Colonic mucosa (tissue), 4 donors: ENCODE measurements at places on chromosomes 1 and 21. TPM values are rescaled to one million over a fixed set of nuclear protein-coding genes. Genes with fewer than 3 reads are reported as not detected.
A peak's percentile ranks its signal among the peaks of the same experiment; 100 is the strongest.

Gene KDM1A
- total RNA-seq, result 72.6 TPM

Gene SPRR4
- total RNA-seq, result not detected

Gene AMPD1
- 1.4 TPM for total RNA-seq

Gene KRTAP20-1
- total RNA-seq, result not detected

Gene HES2
- total RNA-seq, result 24.0 TPM

Gene NMNAT2
- total RNA-seq, result 1.4 TPM

Gene C1orf116
- total RNA-seq, result 25.5 TPM

Gene ANKRD34A
- 0.44 TPM for total RNA-seq

Gene ARHGEF11
- 43.3 TPM for total RNA-seq

Gene CENPF
- 67.9 TPM for total RNA-seq

Gene LYPD8
- total RNA-seq, result 310 TPM

Gene OR2T3
- total RNA-seq, result not detected

Gene CELA2B
- total RNA-seq, result not detected

Gene VWA5B1
- 0.29 TPM for total RNA-seq

Gene LDLRAD1
- total RNA-seq, result 0.24 TPM

DNA sequence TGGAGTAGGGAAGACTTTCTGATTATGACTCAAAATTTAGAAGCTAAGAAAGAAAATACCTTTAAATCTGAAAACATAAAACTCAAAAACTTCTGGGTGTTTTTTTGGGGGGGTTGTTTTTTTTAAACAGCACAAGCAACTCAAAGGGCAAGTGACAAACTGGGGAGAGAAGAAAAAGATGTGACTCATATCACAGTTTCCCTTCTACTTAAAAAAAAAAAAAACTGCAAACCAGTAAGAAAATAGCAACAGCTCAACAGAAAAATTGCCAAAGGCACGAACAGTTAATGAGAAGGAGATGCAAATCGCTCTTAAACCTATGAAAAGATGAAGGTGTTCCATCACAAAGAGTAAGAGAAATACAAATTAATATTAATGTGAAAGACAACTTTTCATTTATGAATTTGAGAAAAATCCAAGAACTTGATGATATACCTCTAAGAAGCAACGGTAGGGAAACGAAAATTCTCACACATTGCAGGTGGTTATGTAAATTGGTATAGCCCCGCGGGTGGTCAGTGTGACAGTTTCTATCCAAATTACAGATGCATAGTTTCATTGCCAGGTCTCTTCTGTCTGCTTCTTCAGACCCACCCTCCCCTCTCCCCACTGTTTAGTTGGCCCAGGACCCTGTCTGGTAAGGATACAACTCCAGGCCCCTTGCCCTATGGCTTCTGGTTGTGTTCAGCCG is 9.0 kb downstream of the IFNAR2 start:
- peak overlapping the region; percentile 31 for H3K27ac ChIP-seq
- no peaks in the 10 kb centered on the region for H3K27me3 ChIP-seq
- H3K36me3 ChIP-seq, result no peaks in the 10 kb centered on the region
- no peaks in the 10 kb centered on the region for H3K4me1 ChIP-seq
- no peak overlapping the region for H3K4me3 ChIP-seq

- no peak overlapping the region for H3K27ac ChIP-seq
- DNase-seq, result no peak
- H3K36me3 ChIP-seq, result no peaks in the 10 kb centered on the region
- H3K4me1 ChIP-seq, result no peaks in the 10 kb centered on the region
- H3K27me3 ChIP-seq, result no peaks in the 10 kb centered on the region
Observed at GRCh38 chr1:205842229-205842628, 7.7 kb downstream of the PM20D1 start.

- H3K27ac ChIP-seq, result no peak overlapping the region
- DNase-seq, result no peak
- no peaks in the 10 kb centered on the region for H3K36me3 ChIP-seq
- no peak overlapping the region for H3K4me3 ChIP-seq
- H3K27me3 ChIP-seq, result no peaks in the 10 kb centered on the region
Observed at GRCh38 chr1:41392528-41392924, 31.3 kb downstream of the FOXO6 start.

GRCh38 chr1:99544328-99544727 is 101.6 kb upstream of the PALMD start:
- no peak for DNase-seq
- H3K27me3 ChIP-seq, result no peaks in the 10 kb centered on the region
- no peaks in the 10 kb centered on the region for H3K4me1 ChIP-seq
- H3K4me3 ChIP-seq, result no peak overlapping the region
- H3K27ac ChIP-seq, result no peak overlapping the region

- DNase-seq, result no peak
- no peaks in the 10 kb centered on the region for H3K27me3 ChIP-seq
Observed at GRCh38 chr1:42343049-42343448, 8.0 kb upstream of the FOXJ3 start.

- no peak overlapping the region for H3K4me3 ChIP-seq
- H3K27ac ChIP-seq, result peak overlapping the region; percentile 73
- H3K27me3 ChIP-seq, result no peaks in the 10 kb centered on the region
- no peaks in the 10 kb centered on the region for H3K4me1 ChIP-seq
- DNase-seq, result peak; percentile 92
Observed at GRCh38 chr1:182249201-182249676, 142.4 kb downstream of the GLUL start.

DNA sequence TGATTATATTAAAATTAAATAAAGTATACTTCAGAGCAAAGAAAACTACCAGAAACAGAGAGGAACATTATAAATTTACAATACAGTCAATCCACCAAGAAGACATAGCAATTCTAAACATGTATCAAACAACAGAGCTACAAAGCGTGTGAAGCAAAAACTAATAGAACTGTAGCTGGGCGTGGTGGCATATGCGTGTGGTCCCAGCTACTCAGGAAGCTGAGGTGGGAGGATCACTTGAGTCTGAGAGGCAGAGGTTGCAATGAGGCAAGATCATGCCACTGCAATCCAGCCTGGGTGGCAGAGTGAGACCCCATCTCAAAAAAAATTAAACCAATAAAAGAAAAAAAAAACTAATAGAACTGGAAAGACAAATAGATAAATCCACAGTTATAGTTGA is 12.3 kb downstream of the CCDC185 start:
- H3K4me3 ChIP-seq, result no peak overlapping the region
- H3K4me1 ChIP-seq, result no peaks in the 10 kb centered on the region
- no peak overlapping the region for H3K27ac ChIP-seq
- H3K27me3 ChIP-seq, result no peaks in the 10 kb centered on the region

DNA sequence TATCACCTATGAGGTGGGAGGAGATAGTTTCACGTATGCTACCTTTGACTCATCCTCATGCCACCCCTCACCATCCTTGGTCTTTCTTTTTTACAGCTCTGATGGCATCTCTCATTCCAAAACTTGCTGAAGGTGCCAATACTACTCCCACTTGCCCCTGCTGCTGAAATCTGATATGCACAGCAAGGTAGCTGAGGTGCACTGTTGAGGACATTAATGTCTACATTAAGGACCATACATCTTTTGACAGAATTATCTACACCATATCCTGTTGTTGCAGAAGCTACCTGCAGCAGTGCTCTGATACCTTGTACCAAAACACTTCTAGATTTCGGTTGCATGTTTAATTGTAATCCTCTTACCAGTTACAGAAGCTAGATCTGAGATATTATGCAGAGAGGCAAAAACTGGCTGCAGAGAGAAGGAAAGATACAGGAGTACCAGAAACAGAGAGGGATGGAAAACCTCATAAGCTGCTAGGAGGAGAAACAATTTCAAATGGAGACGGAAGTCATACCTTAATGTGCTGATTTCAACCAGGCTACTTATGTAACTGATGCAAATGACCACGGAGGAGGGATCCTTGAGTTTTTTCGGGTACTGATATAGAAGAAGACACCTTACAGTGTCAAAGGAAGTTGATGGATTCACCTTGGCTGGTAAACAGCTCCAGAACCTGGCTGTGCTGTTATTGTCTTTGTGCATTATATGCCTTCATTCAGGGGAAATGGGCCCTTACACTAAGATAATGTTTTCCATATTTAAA is 19.3 kb upstream of the PTPRC start:
- H3K36me3 ChIP-seq, result no peaks in the 10 kb centered on the region
- H3K4me3 ChIP-seq, result no peak overlapping the region
- H3K27me3 ChIP-seq, result no peaks in the 10 kb centered on the region
- no peaks in the 10 kb centered on the region for H3K4me1 ChIP-seq

- no peak for DNase-seq
- H3K27me3 ChIP-seq, result no peaks in the 10 kb centered on the region
- H3K36me3 ChIP-seq, result no peaks in the 10 kb centered on the region
- H3K27ac ChIP-seq, result no peak overlapping the region
Observed at GRCh38 chr1:31043631-31044030, 21.9 kb downstream of the PUM1 start.

DNA sequence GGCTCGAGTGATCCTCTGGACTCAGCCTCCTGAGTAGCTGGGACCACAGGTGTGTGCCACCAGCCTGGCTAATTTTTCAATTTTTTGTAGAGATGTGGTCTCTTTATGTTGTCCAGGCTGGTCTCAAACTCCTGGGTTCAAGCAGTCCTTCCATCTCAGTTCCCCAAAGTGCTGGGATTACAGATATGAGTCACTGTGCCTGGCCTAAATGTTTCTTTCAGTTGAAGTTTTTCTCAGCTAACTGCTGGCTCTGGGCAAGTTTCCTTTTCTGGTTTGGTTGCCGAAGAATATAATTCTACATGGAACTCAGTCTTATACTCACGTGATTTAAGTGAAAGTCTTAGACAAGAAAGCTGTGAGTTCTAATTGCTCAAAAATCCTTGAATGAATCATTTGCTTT is 57.0 kb downstream of the SASS6 start:
- DNase-seq, result no peak
- no peaks in the 10 kb centered on the region for H3K27me3 ChIP-seq
- H3K36me3 ChIP-seq, result peaks cover 12% of the 10 kb centered on the region
- no peak overlapping the region for H3K4me3 ChIP-seq
- no peaks in the 10 kb centered on the region for H3K4me1 ChIP-seq

DNA sequence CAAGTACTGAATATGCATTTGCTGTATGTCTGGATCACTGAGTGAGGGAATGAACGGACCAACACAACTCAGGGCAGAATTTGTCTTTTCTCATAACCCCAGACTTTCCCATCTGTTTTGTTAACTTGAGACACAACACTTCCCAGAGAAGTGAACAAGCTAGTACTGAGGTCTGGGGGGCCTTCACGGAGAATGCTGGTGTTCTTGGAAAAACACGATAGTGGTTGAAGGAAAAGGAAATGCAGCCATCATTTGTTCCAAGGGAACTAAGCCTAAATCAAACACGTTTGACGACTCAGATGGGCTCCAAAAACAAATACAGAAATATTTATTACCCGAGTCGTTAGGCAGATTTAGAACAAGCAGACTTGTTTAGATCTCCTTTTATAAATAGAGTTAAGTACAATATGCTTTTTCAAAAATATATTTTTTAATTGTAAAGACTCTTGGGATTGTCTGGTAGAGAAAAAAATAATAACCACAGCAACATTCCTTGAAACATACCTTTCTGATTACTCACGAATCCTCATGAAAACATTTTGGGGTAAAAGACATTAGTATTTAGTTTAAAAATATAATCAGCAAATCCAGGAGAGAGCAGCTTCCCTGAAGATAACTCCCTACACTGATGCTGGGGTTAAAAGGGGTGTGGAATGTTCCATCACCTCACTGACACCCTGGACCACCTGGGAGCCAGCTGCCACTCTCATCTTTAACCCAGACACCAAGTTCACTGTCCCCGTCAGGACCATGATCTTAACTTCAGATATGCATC is 427.7 kb upstream of the RUNX1 start:
- no peak for DNase-seq
- peak overlapping the region; percentile 43 for H3K27ac ChIP-seq
- no peaks in the 10 kb centered on the region for H3K4me1 ChIP-seq
- no peak overlapping the region for H3K4me3 ChIP-seq

DNA sequence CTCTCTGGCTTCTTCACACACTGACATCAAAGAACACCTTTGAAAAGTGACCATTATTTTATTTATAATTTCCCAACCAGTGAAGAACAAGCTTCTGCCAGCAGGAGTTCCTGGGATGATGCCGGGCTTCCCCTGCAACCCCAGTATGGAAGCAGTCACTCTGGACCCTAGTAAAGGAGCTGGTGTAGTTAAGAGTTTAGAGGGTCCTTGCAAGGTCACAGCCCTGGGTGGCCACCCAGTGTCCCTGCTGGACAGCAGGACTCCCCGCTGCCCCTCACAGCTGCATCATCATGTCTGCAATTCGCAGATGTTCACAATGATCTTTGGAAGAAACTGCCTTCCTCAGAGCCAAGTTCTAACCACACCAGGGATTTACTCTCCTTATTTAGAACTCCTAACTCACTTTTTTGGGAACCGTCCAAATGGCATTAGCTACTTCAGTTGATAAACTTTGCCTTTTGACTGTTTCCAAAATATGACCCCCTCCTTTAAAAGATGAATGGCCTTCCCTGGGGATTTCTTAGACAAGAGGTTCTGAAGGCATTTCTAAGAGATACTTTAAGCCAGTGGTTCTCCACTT is 90.6 kb downstream of the HIVEP3 start:
- H3K27ac ChIP-seq, result no peak overlapping the region
- no peaks in the 10 kb centered on the region for H3K27me3 ChIP-seq

DNA sequence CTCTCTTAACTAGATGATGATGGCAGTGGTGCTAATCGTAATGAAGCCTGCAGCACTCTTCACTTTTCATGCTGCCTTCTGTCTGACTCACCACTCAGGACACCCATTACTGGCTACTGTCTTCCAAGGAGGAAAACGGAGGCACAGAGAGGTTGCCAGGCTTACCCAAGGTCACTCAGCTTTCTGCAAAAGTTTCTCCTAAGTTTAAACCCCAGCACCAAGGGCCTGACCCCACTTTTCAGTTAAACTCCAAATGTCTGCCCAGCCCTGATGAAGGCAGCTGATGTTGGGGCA is 78.1 kb upstream of the RUNX3 start:
- H3K27ac ChIP-seq, result no peak overlapping the region
- H3K36me3 ChIP-seq, result no peaks in the 10 kb centered on the region
- H3K4me1 ChIP-seq, result no peaks in the 10 kb centered on the region
- H3K4me3 ChIP-seq, result no peak overlapping the region
- H3K27me3 ChIP-seq, result no peaks in the 10 kb centered on the region
- DNase-seq, result no peak

GRCh38 chr1:33072707-33073106 is 8.2 kb upstream of the AZIN2 start:
- no peak for DNase-seq
- H3K27ac ChIP-seq, result no peak overlapping the region
- H3K27me3 ChIP-seq, result no peaks in the 10 kb centered on the region
- H3K4me1 ChIP-seq, result no peaks in the 10 kb centered on the region
- no peak overlapping the region for H3K4me3 ChIP-seq

- no peaks in the 10 kb centered on the region for H3K36me3 ChIP-seq
- H3K4me3 ChIP-seq, result no peak overlapping the region
- no peak for DNase-seq
- no peaks in the 10 kb centered on the region for H3K4me1 ChIP-seq
Observed at GRCh38 chr1:204113896-204114295, 37.9 kb downstream of the ETNK2 start.

DNA sequence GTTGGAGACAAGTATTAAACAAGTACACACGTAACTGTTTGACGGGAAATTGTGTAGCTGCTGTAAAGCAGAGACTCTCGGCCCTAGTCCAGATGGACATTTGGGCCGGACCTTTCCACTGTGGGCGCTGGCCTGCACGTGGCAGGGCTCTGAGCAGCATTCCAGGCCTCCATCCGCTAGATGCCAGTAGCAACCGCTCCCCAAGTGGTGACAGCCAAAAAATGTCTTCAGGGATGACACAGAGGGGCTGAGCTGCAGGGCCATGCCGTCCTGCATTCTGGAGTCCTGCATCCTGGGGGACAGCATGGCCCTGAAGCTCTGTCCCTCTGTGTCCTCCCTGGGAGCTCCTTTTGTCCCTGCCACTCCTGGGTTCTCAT is 24.8 kb downstream of the A3GALT2 start:
- H3K4me1 ChIP-seq, result no peaks in the 10 kb centered on the region
- no peaks in the 10 kb centered on the region for H3K27me3 ChIP-seq
- H3K4me3 ChIP-seq, result no peak overlapping the region
- no peaks in the 10 kb centered on the region for H3K36me3 ChIP-seq
